GM12891 (cell line): ENCODE measurements at places on chromosomes 5 and 9.

DNA sequence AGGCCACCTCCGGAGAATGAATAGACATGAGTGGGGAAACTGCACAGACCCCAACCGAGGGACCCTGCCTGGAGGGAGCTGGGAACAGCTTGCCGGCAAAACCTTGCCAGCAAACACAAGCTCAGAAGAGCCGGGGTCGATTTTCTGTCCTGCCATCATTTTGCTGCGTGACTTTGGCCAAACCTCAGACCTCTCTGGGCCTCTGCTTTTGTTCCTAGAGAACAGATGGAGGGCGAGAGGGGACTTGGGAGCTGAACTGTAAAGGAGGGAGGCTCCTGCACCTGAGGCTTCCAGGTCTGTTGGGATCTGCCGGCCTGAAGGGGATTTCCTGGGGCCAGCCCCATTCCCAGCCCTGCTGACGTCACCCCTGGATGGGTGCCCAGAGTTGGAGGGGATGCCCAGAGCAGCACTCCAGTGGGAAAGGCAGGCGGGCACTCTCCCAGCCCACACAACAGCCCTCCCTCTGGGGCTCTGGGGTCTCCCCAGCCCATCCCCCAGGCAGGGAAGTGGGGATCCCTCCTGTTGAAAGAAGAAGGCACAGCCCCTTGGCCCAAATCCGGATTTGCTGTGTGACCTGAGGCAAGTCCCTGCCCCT is 40.4 kb upstream of the SYNPO start:
- DNase-seq: no peak

GRCh38 chr9:23153058-23153457 is 673.0 kb downstream of the ELAVL2 start:
- no peak for DNase-seq

DNA sequence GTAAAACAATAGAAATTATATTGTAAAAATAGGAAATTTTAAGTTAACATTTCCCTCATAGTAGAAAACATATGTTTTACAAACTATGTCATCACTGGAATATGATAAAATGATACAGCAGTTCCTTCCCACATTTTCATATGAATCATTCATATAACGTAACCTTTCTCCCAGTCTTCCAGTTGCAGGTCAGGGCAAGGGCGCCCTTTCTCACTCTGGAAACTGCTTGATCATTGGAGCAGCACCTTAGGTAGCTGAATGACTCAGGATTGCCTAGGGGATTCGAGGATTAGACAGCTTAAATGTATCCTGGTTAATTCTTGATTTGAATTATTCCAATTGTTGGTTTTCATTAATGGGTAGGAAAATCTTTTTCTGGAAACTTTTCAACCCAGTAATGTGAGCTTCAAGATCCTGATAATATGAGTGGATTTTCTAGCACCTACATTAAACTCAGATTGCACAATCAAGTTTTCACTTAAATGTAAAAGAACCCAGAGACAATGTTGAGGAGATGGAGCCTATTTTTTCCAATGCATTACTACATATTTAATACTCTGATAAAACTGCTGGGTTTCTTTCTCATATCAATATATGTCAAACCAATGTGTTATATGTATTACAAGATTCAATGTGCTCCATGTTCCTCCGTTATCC is 32.6 kb upstream of the ANXA1 start:
- DNase-seq: no peak

DNA sequence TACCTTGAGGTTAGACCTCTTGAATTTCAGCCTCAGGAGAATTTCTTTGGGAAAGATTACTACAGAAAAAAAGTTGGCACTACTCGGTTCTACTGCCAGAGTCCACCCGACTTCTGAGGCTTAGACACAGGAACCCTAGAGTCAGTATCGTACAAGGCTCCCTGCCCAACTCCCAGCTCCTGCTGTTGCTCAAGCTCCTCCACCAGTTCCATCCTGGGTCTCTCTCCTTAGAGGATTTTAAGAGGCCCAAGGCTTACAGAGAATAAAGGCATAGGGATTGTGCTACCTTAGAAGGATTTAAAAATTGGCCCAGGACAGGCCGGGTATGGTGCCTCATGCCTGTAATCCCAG is 29.0 kb upstream of the SSBP2 start:
- DNase-seq: no peak
